ENCODE measurements at places on chromosomes 1 and 21.

DNA sequence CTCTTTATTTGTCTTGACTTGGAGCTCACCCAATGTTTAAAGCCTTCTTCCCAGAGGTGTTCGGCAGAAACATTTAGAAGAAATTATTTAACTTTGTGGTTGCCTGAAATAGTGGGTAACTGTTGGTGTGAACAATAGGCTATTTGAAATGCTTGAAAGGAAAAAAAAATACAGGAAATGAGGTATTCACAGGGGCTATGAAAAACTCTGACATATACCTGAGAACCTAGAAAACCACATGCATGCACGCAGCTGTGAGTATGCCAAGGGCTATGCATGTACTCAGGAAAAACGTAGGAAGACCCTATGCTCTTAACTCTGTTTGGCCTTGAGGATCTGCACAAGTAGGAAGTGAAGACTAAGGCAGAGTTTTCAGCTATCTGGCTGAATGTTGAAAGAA lies 16.4 kb upstream of the RNF186 start:
- DNase-seq, result no peak

DNA sequence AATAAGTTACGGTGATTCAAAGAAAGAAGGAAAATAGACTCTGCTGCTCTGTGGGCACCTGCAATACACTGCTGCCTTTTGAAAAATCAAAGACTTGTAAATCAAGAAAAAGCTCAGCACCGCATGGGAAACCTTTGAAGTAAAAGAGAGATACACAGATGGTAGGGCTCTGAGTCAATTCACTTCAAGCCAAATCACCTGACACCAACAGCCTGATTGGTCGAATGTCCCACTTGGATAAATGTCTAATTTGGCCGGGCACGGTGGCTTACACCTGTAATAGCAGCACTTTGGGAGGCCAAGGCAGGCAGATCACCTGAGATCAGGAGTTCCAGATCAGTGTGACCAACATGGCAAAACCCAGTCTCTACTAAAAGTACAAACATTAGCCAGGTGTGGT lies 19.2 kb upstream of the RCAN3 start:
- no peak for DNase-seq

DNA sequence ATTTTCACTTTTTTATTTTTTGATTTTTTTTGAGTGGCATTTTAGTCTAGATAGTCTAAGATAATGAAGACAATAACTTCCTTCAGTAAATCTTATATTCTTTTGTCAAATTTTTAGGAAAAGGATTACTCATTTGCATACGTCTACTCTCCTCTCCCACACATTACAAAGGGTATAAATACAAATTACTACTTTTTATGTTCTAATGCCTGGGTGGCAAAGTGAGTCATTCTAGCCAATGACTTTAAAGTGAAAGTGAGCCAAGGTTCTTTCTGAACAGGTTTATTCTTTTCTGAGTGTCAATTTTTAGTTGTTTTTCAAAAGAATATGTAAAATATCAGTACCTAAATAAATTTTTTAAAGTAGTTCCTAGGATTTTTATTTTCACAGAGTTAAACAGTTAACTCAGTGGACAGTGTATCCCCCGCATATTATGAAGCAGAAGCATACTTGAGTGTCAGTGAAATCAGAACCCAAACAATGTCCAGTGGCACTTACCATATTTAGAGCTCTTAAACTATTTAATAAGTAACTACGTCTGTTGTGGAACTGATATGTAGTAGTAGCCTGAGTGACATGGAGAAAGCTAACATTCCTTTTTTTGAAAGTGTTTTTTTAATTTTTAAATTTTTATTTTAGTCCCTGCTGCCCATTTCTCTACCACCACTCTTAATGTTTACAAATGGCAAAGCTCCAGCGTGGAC lies 141.7 kb downstream of the PHTF1 start:
- no peak for DNase-seq

DNA sequence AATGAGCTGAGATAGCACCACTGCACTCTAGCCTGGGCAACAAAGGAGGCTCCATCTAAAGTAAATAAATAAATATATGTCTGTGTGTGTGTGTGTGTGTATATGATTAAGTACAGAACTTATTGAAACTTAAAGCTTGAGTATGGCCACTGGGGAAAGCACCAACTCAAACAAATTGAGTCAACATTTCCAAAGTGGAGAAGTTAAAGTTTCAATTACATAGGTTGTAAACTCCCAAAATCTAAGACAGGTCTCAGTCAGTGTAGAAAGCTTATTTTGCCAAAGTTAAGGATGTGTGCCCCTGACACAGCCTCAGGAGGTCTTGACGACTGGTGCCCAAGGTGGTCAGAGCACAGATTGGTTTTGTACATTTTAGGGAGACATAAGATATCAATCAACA lies 458.9 kb upstream of the RGS18 start:
- DNase-seq, result no peak

- no peak for DNase-seq
Observed at GRCh38 chr21:25891596-25891995, 156.8 kb downstream of the GABPA start.

- DNase-seq, result no peak
Observed at GRCh38 chr1:85394130-85394529, 70.8 kb downstream of the DDAH1 start.

DNA sequence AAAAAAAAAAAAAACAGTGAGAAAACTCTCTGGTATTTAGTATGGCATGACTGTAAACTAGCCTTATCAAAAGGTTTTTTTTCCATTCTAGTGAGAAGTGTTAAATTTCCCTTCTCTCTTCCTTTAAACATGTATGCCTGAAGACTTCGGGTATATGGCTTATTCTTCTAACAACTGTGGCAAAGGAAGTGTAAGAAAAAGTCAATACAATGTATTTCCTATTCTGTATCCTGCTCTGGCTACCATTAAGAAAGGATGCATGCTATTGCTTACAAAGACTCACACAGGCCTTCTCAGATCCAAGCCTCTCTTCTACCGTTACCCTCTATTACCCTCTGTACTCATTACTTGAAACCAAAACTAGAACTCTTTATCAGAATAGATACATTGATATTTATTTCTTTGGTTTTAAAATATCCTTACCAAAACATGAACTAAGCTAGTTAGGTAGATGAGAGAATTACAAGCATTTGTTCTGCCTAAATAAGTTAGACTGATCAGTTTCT lies 8.4 kb downstream of the CEPT1 start:
- no peak for DNase-seq

- DNase-seq, result no peak
Observed at GRCh38 chr1:185377831-185378230, 60.8 kb upstream of the IVNS1ABP start.

DNA sequence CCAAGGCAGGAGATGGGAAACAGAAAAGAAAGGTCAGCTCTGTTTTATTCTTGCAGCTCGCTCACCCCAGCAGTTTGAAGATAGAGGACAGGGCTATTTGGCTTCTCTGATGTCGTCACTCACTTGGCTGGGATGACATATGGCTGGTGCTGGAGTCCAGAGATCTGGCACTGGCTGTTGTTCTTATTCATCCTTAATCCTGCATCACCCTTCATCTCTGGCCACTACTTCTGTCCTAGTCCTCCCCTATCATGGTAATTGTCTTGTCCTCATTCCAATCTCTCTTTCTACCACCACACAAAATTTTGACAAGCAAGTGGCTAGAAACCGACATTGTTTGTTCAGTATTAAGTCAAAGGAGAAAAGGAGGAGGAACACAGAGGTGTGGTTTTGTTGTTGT lies 103.8 kb upstream of the PDE4B start:
- no peak for DNase-seq

DNA sequence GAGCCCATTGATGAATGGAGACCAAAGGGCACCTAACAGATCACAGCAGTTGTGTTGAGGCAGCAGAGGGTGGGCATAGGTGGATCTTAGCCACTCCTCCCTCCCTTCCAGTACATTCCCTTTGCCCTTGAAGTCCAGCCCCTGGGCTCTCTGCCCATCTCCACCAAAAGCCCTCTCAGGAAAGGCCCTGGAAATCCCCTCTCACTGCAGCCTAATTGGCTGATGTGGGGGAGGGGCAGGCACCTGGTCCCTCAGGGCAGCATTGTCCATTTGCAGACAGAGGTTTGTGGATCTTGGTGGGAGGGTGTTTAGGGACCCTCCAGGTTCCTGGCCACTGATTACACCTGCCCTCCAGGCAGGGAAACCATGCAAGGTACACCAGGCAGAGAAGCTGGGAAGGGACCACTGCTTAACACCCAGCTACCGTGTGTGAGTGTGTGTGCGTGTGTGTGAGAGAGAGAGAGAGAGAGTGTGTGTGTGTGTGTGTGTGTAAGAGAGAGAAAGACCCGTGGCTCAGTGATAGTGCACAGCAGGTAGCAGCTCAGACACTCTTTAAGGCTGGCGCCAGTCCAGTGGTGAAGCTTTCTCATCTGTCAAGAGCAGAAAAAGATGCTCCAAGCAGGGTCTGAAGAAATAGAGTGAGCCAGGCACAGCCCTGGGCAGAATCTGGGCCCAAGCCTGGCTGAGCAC lies 71.1 kb downstream of the MATN1 start:
- DNase-seq, result no peak

- DNase-seq, result no peak
Observed at GRCh38 chr1:173916667-173917066, 460 bp downstream of the SERPINC1 start.

- DNase-seq, result no peak
Observed at GRCh38 chr1:83705091-83705490, 293.8 kb downstream of the TTLL7 start.

GRCh38 chr1:198788561-198789064 lies 149.8 kb downstream of the PTPRC start:
- DNase-seq, result peak; percentile 32

GRCh38 chr1:163774401-163774945 lies 452.7 kb downstream of the NUF2 start:
- no peak for DNase-seq

- DNase-seq, result no peak
Observed at GRCh38 chr1:20730690-20731056, 1.8 kb downstream of the SH2D5 start.

GRCh38 chr1:110676970-110677369 lies 2.2 kb upstream of the KCNA3 start:
- no peak for DNase-seq

GRCh38 chr21:44051462-44051941 lies 39.4 kb downstream of the TRAPPC10 start:
- DNase-seq, result no peak

- peak; percentile 85 for DNase-seq
Observed at GRCh38 chr1:33256471-33257206, at the start of gene ZNF362. Gene ZNF362 (plus strand): TSS chr1:33256492. CDS start chr1:33270575, 14,083 bp downstream.

DNA sequence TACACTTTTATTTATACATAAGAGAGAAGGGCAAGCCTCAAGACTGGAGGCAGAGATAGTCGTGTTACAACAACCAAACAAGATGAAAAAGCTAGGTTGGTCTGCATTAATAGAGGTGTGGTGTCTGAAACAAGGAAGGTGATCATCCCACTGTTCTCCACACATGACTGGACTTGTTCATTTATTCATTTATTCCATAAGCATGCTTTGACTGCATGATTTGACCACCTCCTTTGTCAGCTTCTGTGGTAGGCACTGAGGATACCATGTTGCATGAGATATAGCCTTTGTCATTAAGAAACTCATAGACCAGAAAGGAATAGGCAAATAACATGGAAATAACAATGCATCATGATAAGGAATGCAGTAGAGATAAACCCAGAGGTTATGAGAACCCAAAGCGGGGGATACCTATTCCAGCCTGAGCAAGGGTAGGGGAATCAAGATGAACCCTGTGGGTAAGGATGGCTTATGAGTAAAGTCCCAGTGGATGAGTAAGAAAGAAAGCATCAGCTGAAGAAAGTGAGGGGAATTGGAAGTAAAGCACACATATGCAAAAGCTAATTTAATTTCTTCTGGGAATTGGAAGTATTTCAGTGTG lies 173.7 kb upstream of the FGGY start:
- DNase-seq, result no peak

- no peak for DNase-seq
Observed at GRCh38 chr1:94100785-94101612, 19.9 kb downstream of the ABCA4 start.

- peak; percentile 48 for DNase-seq
Observed at GRCh38 chr1:4048076-4048475, 148.0 kb upstream of the C1orf174 start.
